Ovary (tissue), 10 donors: ENCODE measurements at places on chromosomes 7 and 10. TPM values are rescaled to one million over a fixed set of nuclear protein-coding genes. Genes with fewer than 3 reads are reported as not detected.

Gene SLIT1
- 0.05 TPM for polyA plus RNA-seq

Gene AASS
- polyA plus RNA-seq, result 26.1 TPM

Gene TACC2
- 6.1 TPM for polyA plus RNA-seq

Gene WIPF3
- polyA plus RNA-seq, result 59.9 TPM

Gene TDRD1
- 0.17 TPM for polyA plus RNA-seq

Gene DENND2A
- polyA plus RNA-seq, result 55.1 TPM

Gene NEUROG3
- polyA plus RNA-seq, result not detected

Gene LLCFC1
- polyA plus RNA-seq, result not detected

Gene LRRC17
- polyA plus RNA-seq, result 34.4 TPM

Gene DYNC1I1
- 6.9 TPM for polyA plus RNA-seq

Gene CCDC3
- polyA plus RNA-seq, result 74.7 TPM

Gene PON1
- 0.30 TPM for polyA plus RNA-seq
